ENCODE measurements at places on chromosomes 16 and 17.

DNA sequence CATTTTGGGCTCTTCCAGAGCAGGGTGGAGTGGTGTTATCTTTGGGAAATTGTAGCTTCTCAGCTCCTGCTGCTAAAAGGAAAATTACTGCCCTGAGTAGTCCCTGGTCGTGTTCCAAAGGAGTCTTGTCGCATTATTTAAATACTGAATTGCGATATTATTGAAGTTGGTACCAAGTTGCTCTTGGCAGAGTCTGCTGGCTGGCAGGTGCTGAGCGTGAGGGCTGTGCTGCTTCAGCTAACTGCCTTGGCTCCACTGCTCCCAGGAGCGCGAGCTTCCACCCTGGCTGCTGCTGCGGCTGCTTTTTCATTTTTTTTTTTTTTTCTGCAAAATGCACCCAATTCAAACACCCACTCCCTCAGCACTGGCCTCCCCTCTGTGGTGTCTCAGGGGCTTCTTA is 289.8 kb downstream of the MAF start:
- DNase-seq: no peak

DNA sequence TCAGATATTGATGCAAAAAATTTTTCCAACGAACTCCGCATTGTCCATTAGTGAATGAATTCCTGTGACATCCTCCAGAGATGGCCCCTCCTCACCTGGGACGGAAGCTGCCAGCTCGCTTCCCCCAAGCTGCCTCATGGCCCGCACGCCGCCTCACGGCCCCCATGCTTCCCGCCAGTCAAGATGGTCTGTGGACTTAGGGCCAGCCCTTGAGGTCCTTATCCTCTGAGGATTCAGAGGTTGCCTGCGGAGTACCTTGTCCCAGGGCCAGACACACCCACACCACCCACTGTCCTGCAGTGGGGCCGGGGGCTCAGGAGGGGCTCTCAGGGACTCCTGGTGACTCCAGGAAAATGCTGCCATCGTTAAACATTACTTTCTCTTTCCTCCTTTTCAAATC is 73.6 kb downstream of the SEC14L1 start:
- no peak for DNase-seq

GRCh38 chr16:84514295-84514873 is 9.9 kb upstream of the MEAK7 start:
- no peak for DNase-seq

DNA sequence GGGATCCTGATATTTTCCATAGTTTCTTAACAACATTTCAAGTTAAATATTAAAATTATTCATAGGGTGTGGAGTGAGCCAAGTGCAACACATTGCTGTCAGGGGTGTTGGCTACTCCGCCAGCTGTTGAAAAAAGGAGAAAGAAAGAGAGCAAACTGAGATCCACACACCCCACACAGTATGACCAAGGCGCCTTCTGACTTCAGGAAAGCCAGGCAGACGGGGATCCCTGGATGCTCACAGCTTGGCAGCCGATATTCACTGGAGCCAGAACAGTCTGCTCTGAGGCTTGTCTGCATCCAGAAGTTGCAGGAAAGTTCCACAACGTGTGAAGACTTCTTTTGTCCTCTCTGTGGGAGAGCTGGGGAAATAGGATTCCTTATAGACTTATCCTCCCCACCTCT is 9.3 kb downstream of the CHD9NB start:
- no peak for DNase-seq

DNA sequence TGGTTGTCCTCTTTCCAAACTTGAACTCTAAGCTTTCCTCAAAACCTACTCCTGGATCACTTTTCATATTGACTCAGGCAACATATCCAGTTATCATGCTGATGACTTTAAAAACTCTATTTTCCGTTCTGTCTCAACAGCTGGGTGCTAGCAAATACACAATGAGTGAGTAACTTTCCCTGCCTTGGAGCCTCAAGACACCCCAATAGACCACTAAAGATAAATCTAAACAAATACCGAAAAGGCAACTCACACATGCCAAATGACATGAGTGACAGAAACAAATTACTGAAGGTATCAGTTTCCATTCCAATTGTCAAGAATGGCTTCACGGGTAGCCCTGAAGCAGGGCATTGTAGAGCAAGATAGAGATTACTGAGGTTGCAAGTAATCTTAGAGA is 15.7 kb upstream of the TMEM101 start:
- no peak for DNase-seq

All from activated gamma-delta T cell (primary cell).